PC-3 (cell line): ENCODE measurements at places on chromosomes 3 and 15. TPM values are rescaled to one million over a fixed set of nuclear protein-coding genes. Genes with fewer than 3 reads are reported as not detected.

Gene DHFR2
- 2.2 and 2.6 TPM in 2 replicates for total RNA-seq

GRCh38 chr3:49570028-49570654 is 15.9 kb downstream of the BSN start:
- DNase-seq: no peak

DNA sequence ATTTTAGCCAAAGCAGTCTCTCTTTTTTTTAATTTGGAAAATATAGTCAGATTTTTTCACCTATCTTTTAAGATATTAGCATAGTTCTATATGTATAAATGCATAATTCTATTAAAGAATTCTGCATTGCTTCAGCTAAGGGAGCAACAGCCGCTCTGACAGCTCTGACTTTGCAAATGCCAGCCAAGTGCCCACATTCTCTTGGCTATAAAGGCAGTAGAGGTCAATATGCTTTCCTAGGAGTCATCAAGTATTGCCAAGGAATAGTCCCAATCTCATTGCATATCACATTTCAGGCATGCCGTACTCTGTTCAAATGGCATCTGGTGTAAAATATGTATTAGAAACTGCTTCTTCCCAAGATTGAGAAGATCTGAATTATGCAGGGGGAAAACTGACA is 161.4 kb downstream of the RPLP1 start:
- no peak for DNase-seq

- DNase-seq: no peak
These were observed 48.5 kb downstream of the RLBP1 start for GRCh38 chr15:89172921-89173320.

DNA sequence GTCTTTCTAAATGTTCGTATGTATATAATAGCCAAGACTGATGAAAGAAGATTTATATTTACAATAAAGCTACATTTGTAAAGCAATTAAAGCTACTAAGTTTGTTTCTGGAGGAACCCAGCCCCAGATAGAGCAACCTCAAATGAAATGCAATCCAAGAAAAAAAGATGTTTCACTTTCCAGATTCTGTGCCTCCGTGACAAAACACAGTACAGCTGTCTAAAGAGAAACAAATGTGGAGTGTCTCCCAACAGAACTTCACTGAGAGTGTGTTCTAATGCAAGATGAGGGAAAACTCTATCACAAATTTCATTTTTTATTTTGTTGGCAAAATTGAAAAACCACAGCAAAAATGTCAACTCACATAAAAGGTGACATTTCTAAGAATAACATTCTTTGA is 317.0 kb downstream of the OCA2 start:
- no peak for DNase-seq

Gene LEKR1
- 0.15 and 0.98 TPM in 2 replicates for total RNA-seq

Gene SV2B
- not detected in 2 replicates for total RNA-seq

Gene DNASE1L3
- total RNA-seq: 0.36 and 0.63 TPM in 2 replicates

DNA sequence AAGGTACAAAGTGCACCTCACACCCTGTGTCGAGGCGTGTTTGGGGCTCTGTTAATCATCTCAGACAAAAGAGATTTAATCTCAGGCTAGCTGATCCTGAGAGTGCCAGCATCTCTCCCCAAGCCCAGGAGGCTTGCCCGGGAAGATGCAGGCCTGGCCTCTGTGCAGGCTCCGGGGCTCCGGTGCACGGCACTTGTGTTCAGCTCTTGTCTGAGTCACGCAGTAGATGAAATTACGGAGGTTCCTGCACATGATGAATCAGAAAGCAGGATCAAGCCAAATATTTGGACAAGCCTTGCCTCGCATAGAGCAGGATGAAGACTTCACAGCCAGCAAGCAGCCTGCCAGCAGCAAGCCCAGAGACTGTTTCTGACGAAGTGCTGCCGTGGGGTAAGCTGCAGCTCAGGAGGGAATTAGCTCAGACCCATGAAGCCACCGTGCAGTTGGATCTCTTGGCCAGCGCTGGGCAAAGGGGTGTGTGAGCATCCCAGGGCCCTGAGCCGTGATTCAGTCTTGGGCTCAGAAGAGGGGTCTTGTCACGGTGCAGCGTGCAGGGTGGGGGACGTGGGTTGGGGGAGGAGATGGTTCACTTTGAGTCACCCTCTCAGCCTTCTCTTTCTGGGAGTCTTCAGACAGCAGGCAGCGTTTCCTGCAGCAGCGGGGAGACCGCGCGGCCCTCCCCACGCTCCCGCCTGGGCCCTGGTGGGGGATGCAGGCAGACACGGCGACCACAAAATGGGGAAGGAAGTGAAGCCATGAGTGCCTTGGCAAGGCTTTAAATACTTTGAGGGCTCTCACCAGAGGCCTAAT is 89.2 kb upstream of the MEF2A start:
- DNase-seq: peak; percentile 96

DNA sequence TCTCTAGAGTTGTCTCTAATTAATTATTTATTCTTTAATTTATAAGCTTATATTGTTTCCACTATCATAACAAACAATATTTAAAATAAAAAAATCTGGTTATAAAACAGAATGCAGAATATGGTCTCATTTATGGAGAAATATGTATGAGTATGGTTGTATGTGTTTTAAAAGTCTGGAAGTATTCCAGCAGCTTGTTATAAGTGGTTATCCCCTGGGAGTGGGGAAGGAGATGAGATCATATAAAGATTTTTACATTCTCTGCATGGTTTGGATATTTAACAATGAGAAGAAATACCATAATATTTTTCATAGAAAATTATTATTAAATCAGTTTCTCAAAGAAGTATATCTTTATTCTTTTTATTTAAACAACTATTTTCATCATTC is 135.4 kb upstream of the MB21D2 start:
- DNase-seq: no peak

Gene RPL15
- total RNA-seq: 1,500 and 1,904 TPM in 2 replicates

GRCh38 chr3:50151728-50152127 is 3.4 kb upstream of the SEMA3F start:
- no peak for DNase-seq

- no peak for DNase-seq
These were observed 56.6 kb upstream of the ARHGEF3 start for GRCh38 chr3:56858331-56858730.

DNA sequence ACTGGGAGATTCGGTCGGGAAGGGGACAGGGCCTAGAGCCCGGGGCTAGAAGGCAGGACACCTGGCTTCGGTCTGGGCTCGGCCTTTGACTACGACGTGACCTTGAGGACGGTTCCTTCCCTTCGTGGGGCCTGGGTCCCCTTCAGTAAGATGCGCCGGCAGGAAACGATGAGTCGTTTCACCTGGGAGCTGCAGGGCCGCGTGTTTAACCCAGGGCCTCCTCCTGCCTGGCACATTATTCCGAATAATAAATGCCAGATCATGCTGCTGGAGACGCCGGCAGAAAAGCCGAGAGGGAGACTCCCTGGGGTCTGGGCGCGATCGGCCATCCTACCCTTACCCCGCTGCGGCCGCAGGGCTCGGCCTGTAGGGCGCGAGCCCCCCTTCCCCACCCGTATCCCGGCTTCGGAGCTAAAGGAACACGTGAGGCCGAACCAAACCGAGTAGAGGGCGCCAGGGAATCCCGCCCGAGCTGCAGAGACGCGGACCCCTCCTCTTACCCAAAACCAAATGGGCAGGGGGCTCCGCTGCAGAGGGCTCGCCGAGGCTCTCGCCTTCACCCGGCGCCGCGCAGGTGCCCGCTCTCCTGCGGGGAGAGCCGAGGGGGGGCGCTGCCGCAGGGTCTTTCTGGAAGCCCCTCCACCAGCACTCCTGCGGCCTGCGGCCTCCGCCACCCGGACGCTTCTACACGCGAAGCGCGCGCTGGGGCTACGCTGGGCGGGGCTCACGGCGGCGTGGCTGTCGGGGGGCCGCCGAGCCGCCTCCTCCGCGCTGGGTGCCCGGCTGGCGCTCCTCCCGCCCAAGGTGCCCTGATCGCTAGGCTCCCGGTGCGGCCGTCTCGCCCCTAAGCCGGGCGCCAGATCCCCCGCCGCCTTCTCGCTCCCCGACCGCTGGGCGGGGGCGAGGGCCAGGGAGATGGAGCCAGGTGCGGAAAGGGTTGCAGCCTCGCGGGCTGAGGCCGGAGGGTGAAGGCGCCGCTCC is at the start of gene BDH1:
Gene BDH1 (minus strand): TSS at position 688 of the 981 bp plus-strand sequence. CDS start 9,525 bp downstream, outside the sequence.
- peak; percentile 38 for DNase-seq

GRCh38 chr3:42688487-42689420 is 3.4 kb downstream of the KLHL40 start:
- no peak for DNase-seq

DNA sequence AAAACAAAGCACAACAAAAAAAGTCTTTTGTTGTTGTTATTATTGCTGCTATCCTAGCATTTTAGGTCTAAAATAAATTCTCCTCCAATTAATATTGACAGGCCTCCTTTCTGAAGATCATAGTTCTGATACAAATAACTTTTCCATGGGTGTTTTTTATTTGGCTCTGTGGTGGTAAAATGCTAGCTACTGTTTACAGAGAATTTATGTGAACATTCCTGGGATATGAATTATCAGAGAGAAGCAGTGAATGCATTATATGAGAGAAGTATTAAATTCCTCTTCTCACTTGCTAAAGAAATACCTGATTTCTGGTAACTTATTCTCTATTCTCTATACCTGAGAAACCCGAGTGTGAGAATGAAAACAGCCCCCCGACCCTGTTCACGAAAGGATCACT is 57.5 kb upstream of the TMCO5A start:
- DNase-seq: peak; percentile 74

GRCh38 chr3:152175528-152175889 is 93.2 kb upstream of the MBNL1 start:
- DNase-seq: peak; percentile 94

- no peak for DNase-seq
These were observed 261.8 kb upstream of the DCBLD2 start for GRCh38 chr3:99163314-99163713.

Gene GNAT1
- total RNA-seq: 0.22 TPM in 1 of 2 replicates, not detected in the other

Gene ARPP21
- not detected in 2 replicates for total RNA-seq

Gene PLA2G4E
- total RNA-seq: not detected in 2 replicates

DNA sequence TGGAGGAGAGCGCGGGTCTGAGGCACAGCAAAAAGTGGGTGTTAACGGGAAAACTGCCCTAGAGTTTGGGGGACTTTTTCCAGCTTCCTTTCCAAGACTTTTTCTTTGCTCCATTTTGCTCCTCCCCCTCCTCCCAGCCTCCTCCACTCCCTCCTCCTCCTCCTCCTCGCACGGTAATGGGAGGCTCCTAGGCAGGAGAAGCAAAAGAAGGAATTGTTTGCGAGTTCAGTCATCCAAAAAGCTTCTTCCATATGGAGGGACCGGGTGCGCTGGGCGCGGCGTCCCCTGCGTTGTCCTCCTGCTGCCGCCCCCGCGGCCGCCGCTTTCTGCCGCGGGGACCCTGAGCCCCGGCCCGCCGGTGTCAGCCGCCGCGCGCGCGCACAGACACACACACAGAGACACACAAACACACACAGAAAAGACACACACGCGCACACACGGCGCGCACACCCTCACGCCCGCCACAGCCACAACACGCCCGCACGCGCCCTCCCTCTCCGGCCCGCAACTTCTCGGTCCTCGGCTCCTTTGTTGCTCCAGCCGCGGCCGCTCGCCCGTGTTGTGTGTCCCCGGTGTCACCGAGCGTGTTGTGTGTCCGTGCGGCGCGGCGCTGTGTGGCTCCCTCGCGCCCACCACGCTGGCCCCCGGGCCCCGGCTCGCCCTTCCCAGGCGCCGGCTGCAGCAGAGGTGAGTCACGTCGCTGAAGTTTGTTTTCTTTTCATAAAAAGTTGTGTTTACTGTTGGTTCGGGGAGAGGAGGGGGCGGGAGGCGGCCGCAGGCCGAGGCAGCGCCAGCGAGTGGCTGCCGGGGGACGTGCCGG is at the start of gene BOC:
Gene BOC (plus strand): TSS at position 228 of the 820 bp plus-strand sequence. CDS start 38,246 bp downstream, outside the sequence.
- DNase-seq: peak; percentile 69

- DNase-seq: no peak
These were observed 956 bp downstream of the ZIC1 start for GRCh38 chr3:147410116-147410525.

DNA sequence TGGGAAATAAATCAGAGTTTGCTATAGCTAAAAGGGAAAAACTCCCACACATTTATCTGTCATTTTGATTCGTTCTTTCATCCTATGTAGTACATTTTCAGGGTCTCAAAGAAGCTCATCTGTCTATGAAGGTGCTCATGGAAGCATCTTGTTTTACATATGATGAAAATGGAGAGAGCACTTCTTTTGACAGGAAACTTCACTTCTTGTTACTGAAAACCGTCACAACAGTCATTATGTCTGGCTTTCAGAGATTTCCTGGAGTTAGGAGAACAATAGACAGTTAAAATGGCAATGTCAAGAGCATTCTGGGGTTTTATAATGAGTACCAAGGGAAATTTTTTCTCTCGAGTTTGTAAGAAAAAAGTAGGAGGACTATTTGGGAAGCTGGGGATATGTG is 83.3 kb downstream of the TMEM108 start:
- no peak for DNase-seq

- peak; percentile 81 for DNase-seq
These were observed 23.4 kb upstream of the SLC2A2 start for GRCh38 chr3:171049861-171050444.

Gene ZNF660
- total RNA-seq: not detected in 2 replicates

Gene WNT5A
- 21.8 and 28.5 TPM in 2 replicates for total RNA-seq

Gene CPN2
- 0.07 TPM in 1 of 2 replicates, not detected in the other for total RNA-seq

Gene SLC25A36
- 41.7 and 57.3 TPM in 2 replicates for total RNA-seq

GRCh38 chr3:39668420-39668819 is 141.0 kb upstream of the MYRIP start:
- peak; percentile 62 for DNase-seq

DNA sequence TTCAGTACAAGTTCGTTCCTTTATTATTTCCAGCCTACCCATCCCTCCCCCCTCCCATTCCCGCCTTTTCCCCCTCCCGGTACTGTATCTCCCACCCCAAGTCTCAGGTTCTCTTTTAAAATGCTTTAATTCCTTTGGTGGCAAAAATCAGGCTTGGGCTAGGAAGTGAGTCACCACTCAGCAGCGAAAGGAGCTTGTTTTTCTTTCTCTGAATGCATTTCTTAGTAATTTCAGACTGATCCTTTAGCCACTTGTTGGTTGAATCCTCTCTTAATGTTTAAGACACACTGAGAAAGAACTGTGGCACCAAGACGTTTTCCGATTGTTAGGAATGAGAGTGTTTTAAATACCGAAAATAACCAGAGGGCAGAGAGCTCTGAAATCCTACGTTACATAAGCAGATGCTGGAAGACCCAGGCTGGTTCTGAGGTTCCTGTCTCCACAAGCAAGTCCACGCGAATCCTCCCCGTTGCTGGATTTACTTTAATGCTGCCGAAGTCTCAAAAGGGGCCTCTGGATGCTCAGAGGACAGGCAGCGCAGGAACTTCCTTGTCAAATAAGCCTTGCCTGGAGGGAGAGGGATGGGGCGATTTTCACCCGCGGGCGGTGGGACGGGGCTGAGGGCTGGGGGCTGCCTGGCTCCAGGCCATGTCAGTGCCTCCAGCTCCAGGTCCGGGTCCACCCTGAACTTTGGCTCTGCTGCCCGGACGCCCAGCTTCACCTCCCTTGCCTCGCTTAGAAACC is 854 bp upstream of the COL8A1 start:
- DNase-seq: peak; percentile 80

Gene PLAAT1
- total RNA-seq: not detected in 2 replicates

Gene SLC15A2
- total RNA-seq: 0.12 and 0.91 TPM in 2 replicates

Gene GABRA5
- not detected in 2 replicates for total RNA-seq

DNA sequence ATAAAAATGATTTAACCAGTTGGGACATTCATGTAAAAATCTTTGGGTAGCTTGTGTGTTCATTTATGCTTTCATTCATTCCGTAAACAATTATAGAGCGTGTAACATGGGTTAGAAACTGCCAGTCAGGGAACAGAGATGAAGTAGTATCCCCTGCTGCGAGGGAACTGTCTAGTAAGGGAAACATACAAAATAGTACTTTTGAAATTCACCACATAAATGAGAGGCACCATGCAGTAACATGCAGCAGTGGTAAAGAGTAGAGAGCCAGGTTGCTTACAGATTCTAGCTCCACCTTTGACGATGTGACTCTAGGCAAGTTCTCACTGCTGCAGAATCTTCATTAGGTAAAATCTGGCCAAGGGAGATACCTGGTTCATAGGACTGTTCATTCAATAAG is 938 bp downstream of the DZIP3 start:
- no peak for DNase-seq
